ENCODE measurements at places on chromosomes 6 and 20. TPM values are rescaled to one million over a fixed set of nuclear protein-coding genes. Genes with fewer than 3 reads are reported as not detected.

- DNase-seq = no peak
- H3K4me1 ChIP-seq = no peaks in the 10 kb centered on the region
- H3K27me3 ChIP-seq = peaks cover 2% of the 10 kb centered on the region
- H3K36me3 ChIP-seq = peaks cover 6% of the 10 kb centered on the region
- no peak overlapping the region for H3K4me3 ChIP-seq
Measured at GRCh38 chr6:20755631-20756030, 221.4 kb downstream of the CDKAL1 start.

DNA sequence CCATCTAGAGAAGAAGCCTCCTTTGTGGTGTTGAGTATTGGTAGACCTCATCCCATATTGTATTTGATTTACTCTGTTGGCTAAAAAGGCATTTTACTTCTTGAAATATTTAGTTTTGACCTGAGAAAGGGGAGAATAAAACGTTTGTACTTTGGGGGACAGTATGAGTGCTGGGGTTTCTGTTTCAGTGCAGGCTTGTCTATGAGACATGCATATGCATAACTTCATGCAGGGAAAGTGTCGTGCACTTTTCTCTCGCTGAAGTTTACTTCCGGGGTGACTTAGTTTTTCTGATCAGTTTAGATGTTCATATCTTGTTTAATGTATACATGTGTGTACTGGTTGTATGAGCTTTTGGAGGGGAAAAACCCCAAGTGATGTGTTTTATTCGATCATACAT lies 59.5 kb downstream of the UTRN start:
- H3K4me3 ChIP-seq = no peak overlapping the region
- H3K4me1 ChIP-seq = no peaks in the 10 kb centered on the region
- H3K36me3 ChIP-seq = no peaks in the 10 kb centered on the region
- no peak for DNase-seq
- H3K27ac ChIP-seq = no peak overlapping the region
- H3K27me3 ChIP-seq = no peaks in the 10 kb centered on the region

The VWA7 gene
- 3.2 TPM for total RNA-seq

GRCh38 chr6:91387290-91388059 lies 800.6 kb upstream of the MAP3K7 start:
- peaks cover 10% of the 10 kb centered on the region for H3K36me3 ChIP-seq
- H3K4me3 ChIP-seq = no peak overlapping the region
- no peak for DNase-seq
- H3K4me1 ChIP-seq = no peaks in the 10 kb centered on the region
- peaks cover 1% of the 10 kb centered on the region for H3K27me3 ChIP-seq

GRCh38 chr6:41374618-41375590 lies 39.5 kb downstream of the NCR2 start:
- peaks cover 24% of the 10 kb centered on the region for H3K4me1 ChIP-seq
- H3K27me3 ChIP-seq = peaks cover 60% of the 10 kb centered on the region
- peak; percentile 58 for DNase-seq
